Kidney epithelial cell (primary cell): ENCODE measurements at places on chromosomes 16 and 17.

- no peak for DNase-seq
Measured at GRCh38 chr16:65846210-65846602, 520.3 kb upstream of the CDH5 start.

GRCh38 chr16:54336631-54337204 lies 50.1 kb upstream of the IRX3 start:
- DNase-seq: no peak

- no peak for DNase-seq
Measured at GRCh38 chr17:27049104-27049784, 244.7 kb upstream of the WSB1 start.

- no peak for DNase-seq
Measured at GRCh38 chr17:82399041-82399441, 19.1 kb upstream of the HEXD start.

GRCh38 chr16:53605831-53606400 lies 97.7 kb downstream of the RPGRIP1L start:
- DNase-seq: no peak

- DNase-seq: no peak
Measured at GRCh38 chr16:28905229-28905754, 19.7 kb downstream of the RABEP2 start.

- peak; percentile 41 for DNase-seq
Measured at GRCh38 chr16:87970186-87970585, 19.0 kb downstream of the BANP start.
